ENCODE measurements at places on chromosomes 5 and 9.

GRCh38 chr5:90226433-90227099 is 183.0 kb downstream of the CETN3 start:
- no peaks in the 10 kb centered on the region for H3K36me3 ChIP-seq
- DNase-seq = no peak
- H3K4me3 ChIP-seq = no peak overlapping the region
- no peaks in the 10 kb centered on the region for H3K4me1 ChIP-seq

- no peaks in the 10 kb centered on the region for H3K4me1 ChIP-seq
- H3K36me3 ChIP-seq = no peaks in the 10 kb centered on the region
- no peak overlapping the region for H3K4me3 ChIP-seq
- H3K27ac ChIP-seq = no peak overlapping the region
Measured at GRCh38 chr9:34508463-34508862, 14.3 kb downstream of the ENHO start.

DNA sequence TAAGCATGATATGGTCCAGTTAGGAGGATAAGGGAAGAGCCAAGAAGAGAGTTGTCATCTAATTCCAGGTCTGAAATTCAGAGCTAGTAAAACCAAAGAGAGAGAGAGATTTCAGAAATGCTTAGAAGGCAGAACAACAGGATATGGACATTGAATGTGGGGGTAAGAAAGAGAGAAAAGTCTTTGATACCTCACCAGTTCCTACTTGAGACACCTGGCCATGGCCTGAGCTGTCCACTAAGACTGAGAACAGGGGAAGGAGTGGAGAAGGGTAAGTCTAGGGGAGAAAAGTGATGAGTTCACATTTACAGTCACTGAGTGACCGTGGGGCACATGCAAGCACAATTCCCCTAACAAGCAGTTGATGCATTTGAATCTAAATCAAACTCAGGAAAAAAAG is 35.5 kb downstream of the TIMD4 start:
- DNase-seq = no peak
- H3K4me3 ChIP-seq = no peak overlapping the region
- H3K36me3 ChIP-seq = no peaks in the 10 kb centered on the region
- H3K27me3 ChIP-seq = no peaks in the 10 kb centered on the region
- peaks cover 51% of the 10 kb centered on the region for H3K4me1 ChIP-seq

- no peaks in the 10 kb centered on the region for H3K27me3 ChIP-seq
- no peaks in the 10 kb centered on the region for H3K36me3 ChIP-seq
- peaks cover 12% of the 10 kb centered on the region for H3K4me1 ChIP-seq
- no peak overlapping the region for H3K4me3 ChIP-seq
Measured at GRCh38 chr9:93569621-93570174, 6.7 kb upstream of the PHF2 start.

- no peak overlapping the region for H3K4me3 ChIP-seq
- H3K27me3 ChIP-seq = no peaks in the 10 kb centered on the region
- no peaks in the 10 kb centered on the region for H3K36me3 ChIP-seq
- no peaks in the 10 kb centered on the region for H3K4me1 ChIP-seq
- H3K27ac ChIP-seq = no peak overlapping the region
- DNase-seq = no peak
Measured at GRCh38 chr9:119884438-119884837, 515.2 kb upstream of the BRINP1 start.

DNA sequence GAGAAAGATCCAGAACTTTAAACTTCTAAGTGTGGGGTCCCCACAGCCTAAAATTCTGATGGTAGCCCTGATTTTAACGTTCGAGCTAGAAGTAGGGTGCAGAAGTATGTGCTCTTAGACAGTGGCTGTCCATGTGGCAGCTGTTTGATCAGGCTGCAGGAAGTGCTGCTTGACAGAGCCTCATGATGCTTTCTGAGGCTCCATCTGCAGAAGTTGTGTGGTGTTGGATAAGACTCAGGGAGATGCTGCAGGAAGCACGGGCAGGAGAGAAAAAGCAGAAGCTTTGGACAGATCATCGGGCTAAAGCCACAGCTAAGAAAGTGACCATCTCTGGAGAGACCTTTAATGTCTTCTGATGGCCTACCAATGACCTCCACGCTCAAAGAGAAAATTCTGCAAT is 8.1 kb downstream of the MTMR12 start:
- peaks cover 15% of the 10 kb centered on the region for H3K4me1 ChIP-seq
- no peak for DNase-seq
- H3K27ac ChIP-seq = no peak overlapping the region
- H3K4me3 ChIP-seq = no peak overlapping the region
- no peaks in the 10 kb centered on the region for H3K36me3 ChIP-seq

- peaks cover 20% of the 10 kb centered on the region for H3K4me1 ChIP-seq
- H3K27ac ChIP-seq = no peak overlapping the region
- no peak overlapping the region for H3K4me3 ChIP-seq
- no peaks in the 10 kb centered on the region for H3K27me3 ChIP-seq
Measured at GRCh38 chr9:134178768-134179551, 14.6 kb upstream of the RNU6ATAC start.

GRCh38 chr5:1793301-1793740 is 6.3 kb downstream of the MRPL36 start:
- peak overlapping the region; percentile 43 for H3K4me3 ChIP-seq
- no peaks in the 10 kb centered on the region for H3K27me3 ChIP-seq
- no peak for DNase-seq
- peaks cover 4% of the 10 kb centered on the region for H3K36me3 ChIP-seq
- H3K27ac ChIP-seq = peak overlapping the region; percentile 56

DNA sequence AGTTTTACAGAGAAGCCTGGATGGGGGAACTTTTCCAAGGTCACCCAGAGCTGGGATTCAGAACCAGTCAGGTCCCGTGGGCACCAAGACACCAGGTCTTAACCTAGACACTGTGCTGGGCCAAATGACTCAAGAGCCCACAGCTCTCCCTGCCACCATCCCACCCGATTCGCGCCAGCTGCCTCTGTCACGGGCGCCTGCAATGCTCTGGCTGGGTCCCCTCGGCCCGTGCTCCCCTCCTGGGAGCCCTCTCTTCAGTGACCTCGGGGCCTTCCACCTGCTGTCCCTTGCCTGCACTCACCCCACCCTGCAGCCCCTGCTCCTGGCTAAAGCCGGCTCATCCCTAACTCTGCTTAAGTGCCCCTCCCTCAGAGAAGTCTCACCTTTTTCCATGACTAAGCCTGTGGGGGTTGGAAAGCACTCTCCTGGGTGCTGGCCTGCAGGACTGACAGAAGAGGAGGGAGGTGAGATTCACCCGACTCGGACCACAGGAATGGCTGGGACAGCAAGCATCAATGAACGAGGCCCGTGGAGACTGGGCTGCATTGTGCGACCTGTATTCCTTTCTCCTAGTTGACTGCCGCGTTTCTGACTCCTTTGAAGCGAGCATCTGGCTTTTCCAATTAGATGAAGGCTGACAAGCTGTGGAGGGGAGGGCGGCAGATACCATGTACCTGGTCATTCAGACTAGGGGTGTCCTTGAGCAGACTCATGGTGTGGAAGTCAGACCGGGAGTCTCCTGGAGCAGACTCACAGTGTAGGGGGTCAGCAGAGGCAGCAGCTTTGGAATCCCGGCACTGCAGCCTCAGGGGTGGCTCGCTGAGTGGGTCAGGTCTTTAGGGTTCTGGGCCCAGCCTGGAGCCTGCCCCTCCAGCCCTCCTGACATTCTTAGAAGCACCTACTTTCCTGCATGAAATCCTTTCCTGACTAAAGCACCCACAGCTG is 5.8 kb upstream of the IL4 start:
- H3K4me3 ChIP-seq = no peak overlapping the region
- no peak overlapping the region for H3K27ac ChIP-seq
- no peak for DNase-seq
- no peaks in the 10 kb centered on the region for H3K36me3 ChIP-seq
- H3K27me3 ChIP-seq = no peaks in the 10 kb centered on the region

GRCh38 chr9:10005206-10005605 is 607.6 kb downstream of the PTPRD start:
- no peaks in the 10 kb centered on the region for H3K27me3 ChIP-seq
- no peak overlapping the region for H3K4me3 ChIP-seq
- DNase-seq = no peak

DNA sequence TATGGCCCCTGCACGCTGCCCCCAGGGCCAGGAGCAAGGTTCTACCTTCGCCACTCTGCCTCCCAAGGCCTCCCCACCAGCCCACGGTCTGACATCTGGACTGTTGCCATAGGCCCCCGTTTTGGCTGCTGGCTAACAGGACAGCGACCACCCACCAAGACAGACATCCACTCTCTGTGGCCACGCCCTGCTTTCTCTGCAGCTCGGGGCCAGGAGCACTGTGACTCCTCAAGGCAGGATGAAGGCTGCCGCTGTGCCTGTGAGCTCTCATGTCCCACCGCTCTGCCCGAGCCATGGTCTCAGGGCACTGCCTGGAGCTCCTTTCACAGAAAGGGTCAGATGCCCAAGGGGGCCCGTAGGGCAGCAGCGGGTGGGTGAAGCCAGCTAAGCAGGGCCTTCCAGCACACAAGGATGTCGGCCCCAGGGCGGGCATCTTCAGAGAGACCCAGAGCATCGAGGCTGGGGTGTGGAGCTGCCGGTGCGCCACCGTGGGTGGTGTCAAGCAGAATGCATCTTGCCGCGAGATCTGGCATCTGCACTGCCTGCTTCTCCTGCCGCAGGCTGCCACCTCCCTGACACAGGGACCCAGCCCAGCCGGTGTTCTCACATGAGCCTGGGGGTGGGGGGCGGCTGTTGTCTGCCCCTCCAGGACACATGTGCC is 92.2 kb upstream of the ADAMTS2 start:
- DNase-seq = no peak
- no peaks in the 10 kb centered on the region for H3K27me3 ChIP-seq
- no peak overlapping the region for H3K27ac ChIP-seq
- no peaks in the 10 kb centered on the region for H3K4me1 ChIP-seq

DNA sequence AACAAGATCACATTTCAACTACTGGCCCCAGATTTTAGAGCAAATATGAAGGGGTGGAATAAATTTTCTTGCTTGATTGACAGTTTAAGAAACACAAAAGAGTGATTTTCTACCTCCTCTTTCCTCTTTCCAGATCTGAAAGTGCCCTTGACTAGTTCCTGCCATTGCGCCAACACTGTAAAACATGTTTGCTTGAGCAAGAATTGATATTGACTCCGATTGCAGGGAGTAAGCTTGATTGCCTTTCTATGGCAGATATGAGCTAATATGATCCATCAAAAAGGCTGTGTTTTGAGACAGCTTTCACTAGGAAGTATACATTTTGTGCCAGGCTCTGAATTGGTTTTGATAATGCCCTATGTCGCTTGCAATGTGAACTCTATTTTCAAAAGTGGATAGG is 508.8 kb downstream of the SEMA5A start:
- no peak for DNase-seq
- H3K27me3 ChIP-seq = no peaks in the 10 kb centered on the region
- no peak overlapping the region for H3K4me3 ChIP-seq
- H3K27ac ChIP-seq = no peak overlapping the region
- H3K4me1 ChIP-seq = no peaks in the 10 kb centered on the region

DNA sequence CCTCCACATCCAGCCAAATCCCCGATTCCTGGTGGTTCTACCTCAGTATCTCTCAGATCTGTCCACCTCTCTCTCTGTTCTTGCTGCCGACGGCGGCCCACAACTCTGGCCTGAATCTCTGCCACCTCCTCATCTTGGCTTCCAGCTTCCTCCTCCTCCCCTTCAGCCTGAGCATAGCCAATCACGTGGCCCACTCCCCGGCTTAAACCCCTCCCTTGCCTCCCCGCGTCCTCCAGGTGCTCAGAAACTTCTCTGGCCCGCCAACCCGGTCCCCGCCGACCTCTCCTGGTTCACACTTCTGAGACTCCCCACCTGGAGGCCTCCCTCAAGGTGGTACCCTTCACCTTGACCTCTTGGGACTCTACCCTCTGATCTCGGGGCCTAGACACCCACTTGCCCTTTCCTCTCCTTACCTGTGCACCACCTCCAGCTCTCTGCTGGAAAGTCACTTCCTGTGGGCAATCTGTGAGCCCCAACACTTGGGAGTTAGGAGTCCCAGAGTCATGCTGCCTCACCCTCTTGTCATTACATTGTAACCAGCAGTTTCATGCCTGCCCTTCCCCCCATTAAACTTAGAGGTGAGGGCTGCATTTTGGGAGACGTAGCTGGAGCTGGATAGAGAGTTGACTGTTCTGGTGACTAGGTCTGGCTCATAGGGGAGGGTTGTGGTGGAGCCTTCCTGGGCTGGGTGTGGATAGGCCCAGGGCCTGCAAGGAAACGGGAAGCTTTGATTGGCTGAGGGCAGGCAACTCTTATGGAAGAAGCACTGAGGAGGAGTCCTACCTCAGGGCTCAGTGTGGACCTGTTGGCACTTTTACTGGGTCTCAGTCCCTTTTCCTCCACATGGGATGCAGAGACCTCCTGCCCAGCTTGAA is 4.5 kb upstream of the SET start:
- no peaks in the 10 kb centered on the region for H3K27me3 ChIP-seq
- DNase-seq = peak; percentile 74
- no peaks in the 10 kb centered on the region for H3K36me3 ChIP-seq

- H3K4me3 ChIP-seq = no peak overlapping the region
- no peaks in the 10 kb centered on the region for H3K27me3 ChIP-seq
- no peak for DNase-seq
- H3K36me3 ChIP-seq = no peaks in the 10 kb centered on the region
Measured at GRCh38 chr9:13608451-13608850, 329.0 kb upstream of the MPDZ start.

GRCh38 chr9:89770531-89771174 is 165.8 kb downstream of the GADD45G start:
- no peak overlapping the region for H3K27ac ChIP-seq
- H3K4me1 ChIP-seq = no peaks in the 10 kb centered on the region
- H3K27me3 ChIP-seq = no peaks in the 10 kb centered on the region
- no peak overlapping the region for H3K4me3 ChIP-seq

- no peaks in the 10 kb centered on the region for H3K4me1 ChIP-seq
- no peak for DNase-seq
- H3K4me3 ChIP-seq = no peak overlapping the region
- H3K27me3 ChIP-seq = no peaks in the 10 kb centered on the region
- H3K36me3 ChIP-seq = no peaks in the 10 kb centered on the region
- no peak overlapping the region for H3K27ac ChIP-seq
Measured at GRCh38 chr5:65394087-65394486, 87.6 kb downstream of the ADAMTS6 start.

DNA sequence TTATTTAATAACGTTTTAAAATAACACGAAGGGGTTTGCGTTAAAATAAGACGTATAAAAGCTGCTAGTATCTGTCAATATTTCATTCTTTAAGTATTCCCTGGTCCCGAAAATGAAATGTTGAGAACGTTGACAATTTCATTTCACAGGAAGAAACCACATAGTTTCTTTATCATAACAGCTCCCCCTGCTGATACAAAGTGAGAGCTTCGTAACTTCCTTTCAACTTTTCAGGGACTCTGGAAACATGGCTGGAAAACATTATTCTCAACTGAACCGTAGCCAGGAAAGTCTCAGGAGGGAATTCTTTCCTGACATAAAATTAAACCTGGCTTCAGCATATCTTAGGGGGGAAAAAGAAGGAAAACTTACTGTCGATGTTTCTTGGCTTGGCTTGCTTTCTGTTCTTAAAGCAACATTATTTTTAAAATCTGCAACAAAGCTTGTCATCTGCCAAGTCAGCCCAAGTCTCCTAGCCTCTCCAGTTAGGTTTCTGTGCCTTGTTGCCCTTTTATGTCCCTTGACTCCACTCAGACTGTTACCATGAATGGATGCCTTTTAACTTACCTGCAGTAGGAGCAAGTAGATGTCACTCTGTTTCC is 122.9 kb upstream of the DAB2 start:
- H3K27ac ChIP-seq = no peak overlapping the region
- H3K27me3 ChIP-seq = no peaks in the 10 kb centered on the region
- H3K36me3 ChIP-seq = no peaks in the 10 kb centered on the region
- H3K4me1 ChIP-seq = no peaks in the 10 kb centered on the region
- no peak overlapping the region for H3K4me3 ChIP-seq
